Activated naive CD4-positive, alpha-beta T cell treated with anti-CD3 and anti-CD28 coated beads for 36 hours (primary cell): ENCODE measurements at places on chromosomes 3 and 15.

DNA sequence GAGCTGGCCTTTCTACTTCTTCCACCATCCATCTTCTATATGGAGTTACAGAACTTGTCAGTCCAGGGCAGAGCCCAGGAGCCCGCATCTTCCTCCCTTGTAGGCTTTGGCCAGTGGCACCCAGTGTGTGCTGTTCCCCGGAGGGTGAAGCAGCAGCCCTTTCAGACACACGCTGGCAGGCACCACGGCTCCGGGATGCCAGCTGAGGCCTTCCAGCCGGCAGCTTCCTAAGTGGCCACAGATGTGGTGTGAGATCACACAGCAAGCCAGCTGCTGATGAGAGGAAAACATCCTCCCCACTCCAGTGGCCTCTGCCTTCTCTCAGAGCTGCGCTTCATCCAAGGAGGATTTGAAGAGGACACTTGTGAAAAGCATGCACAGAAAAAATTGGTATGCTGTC is 24.1 kb downstream of the CRABP1 start:
- DNase-seq: no peak

DNA sequence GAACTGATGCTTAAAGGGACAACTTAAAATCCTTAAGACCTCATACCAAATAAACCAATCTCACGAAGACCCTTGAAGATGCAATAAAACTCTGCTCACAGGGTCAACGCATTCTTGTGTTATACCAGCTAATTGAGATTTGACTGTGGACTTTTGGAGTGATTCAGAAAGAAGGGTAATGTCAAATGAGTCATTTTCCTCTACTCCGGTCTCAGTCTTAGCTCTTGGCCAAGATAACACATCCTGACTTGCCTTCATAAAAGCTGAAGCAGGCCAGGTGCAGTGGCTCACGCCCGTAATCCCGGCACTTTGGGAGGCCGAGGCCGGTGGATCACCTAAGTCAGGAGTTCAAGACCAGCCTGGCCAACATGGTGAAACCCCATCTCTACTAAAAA is 3.8 kb downstream of the PKM start:
- DNase-seq: peak; percentile 77

DNA sequence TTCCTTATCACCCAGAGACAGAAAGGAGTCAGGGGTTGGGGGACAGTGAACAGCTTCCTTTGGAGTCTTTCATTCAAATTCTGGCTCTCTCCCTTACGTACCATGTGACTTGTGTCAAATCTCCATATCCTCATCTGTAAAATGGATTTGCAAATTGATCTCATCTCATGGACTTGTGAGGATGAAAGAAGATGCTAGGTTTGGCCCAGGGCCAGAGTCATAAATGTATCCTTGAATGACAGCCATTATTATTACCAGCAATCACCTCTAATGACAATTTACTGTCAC is 67.8 kb upstream of the POLG start:
- DNase-seq: no peak

- DNase-seq: no peak
These were observed 65.6 kb downstream of the MAP4 start for GRCh38 chr3:47950453-47951169.

DNA sequence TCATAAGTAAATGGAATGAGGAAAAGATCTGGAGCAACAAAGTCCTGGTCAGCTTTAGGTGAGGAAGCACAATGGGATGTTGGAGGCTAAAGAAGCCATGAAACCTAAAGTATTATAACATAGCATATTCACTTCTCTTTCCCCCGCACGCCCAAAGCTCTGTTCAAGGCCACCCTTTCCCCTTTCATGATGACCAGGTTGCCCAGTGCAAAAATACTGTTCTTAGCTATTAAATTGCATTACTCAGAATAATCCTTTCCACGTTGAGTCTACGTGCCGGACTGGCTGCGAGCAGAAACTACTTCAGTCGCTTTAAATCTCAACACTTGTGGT is 589 bp upstream of the MAPKBP1 start:
- DNase-seq: no peak

GRCh38 chr3:80232760-80233159 is 465.0 kb upstream of the ROBO1 start:
- no peak for DNase-seq

DNA sequence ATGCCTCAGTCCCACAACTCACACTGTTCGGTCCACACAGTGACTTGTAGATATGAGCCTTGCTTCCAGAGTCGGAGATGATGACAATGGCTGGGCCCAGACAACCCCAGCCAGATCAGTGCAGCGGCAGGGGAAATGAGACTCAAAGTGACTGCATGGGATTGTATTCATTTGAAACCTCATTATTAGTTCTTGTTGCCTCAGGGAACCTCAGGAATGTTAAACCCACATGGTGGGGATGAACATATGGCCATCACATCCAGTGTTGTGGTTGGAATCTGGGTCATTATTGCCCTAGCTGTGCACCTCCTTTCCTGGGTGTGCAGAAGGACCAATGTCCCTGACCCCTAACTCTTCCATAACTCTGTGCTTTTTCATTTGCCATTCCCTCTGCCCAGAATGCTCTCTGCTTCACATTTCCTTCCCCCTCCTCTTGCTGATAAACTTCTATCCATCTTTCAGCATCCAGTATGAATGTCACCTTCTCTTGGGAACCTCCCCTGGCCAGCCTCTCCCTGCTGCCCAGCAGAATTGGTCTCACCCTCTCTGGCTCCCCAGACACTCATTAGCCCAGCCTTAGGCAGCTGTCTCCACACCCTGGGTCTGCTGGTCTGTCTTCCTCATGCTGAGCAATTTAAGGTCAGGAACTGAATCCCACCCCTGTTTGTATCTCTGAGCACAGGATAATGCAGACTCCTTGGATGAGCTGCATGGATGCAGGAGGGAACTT is 67.0 kb upstream of the TNFAIP8L3 start:
- no peak for DNase-seq

GRCh38 chr15:48634893-48635292 is 10.6 kb downstream of the FBN1 start:
- DNase-seq: no peak

- DNase-seq: no peak
These were observed 218.5 kb downstream of the BBX start for GRCh38 chr3:107740992-107741896.

DNA sequence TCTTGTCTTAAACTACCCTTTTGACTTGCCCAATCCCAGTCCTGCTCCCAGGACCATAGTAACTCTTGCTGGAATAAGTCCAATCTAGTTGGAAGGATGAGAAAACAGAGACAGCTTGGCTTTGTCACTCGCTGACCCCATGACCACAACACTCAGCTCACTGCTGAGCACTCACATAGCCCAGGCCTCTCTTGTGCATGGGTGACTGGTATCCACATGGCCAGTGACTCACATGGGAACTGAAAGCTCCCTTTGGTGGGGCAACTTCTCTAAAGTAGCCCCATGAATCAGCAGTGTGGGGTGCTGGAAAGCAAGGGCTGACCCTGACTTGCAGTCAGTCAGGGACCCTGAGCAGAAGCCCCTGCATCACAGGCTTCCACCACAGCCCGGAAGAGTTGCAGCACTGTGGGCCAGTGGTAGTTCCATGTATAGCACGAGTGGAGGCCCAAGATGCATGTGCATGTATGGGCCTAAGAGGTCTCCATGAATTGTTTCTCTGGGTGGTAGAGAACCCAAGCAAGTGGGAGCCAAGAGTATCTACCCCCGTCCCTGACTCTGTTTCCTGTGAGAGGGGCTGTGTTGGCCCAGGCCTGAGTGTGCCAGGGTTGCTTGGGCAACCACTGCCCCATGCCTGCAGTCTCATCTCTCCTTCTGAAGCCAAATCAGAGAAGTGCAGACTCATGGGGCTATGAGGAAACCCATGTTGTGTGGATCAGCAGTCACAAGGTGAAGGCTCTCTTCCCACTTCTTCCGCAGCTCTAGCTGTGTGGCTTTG is 62.1 kb upstream of the XCR1 start:
- DNase-seq: no peak

DNA sequence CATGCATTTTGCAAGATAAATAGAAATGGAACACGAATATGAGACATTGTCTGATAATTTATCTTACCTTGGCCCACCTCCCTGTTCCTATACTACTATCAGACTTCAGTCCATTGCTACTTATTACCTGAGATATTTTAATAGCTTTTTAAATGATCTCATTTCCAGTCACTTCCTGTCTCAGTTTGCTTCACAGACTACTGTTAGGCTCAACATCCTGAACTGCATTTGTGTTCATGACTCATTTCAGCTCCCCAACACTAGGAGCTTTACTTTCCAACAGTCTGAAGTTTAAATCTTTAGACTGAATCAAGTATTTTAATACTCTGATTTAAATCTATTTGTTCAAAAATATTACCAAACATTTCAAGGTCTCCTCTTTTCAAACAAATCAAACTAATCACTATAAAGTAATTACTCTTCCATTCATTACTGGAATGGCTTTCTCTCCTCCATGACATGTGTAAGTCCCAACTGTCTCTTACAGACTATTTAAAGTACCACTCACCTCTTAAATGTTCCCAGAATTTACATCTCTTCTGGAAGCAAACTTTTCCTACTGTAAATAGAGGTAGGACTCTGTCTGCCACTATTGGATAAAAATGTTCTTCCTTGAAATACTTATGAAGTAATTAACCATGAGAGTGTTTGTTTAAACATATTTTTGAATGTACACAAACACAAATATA is 1277.6 kb downstream of the ZPLD1 start:
- DNase-seq: no peak

DNA sequence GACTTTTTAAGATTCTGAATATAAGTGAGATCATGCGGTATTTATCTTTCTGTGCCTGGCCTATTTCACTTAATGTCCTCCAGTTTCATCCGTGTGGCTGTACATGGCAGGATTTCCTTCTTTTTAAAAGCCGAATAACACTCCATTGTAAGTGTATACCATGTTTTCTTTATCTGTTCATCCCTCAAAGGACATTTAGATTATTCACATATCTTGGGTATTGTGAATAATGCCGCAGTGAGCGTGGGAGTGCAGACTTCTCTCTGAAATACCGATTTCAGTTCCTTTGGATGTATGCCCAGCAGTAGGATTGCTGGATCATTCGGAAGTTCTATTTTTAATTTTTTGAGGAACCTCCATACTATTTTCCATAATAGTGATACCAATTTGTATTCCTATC is 136.1 kb downstream of the APBA2 start:
- DNase-seq: no peak

DNA sequence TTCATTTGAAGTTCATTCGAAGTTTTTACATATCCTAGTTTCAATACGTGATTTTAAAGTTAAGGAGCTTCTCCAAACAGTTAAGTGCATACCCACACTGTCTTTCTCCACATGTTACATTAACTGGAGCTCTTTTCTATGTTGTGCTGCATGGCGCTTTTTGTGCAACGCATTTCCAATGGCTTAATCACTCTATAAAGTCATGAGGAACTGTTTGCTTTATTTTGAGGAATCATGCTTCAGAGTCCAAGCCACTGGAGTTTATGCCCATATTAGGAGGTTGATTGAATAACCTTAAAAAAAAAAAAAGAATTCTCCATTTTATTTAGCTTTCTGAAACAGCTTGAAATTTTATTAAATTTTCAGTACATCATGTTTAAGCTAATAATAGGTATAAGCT is 109.4 kb upstream of the MBNL1 start:
- DNase-seq: no peak

DNA sequence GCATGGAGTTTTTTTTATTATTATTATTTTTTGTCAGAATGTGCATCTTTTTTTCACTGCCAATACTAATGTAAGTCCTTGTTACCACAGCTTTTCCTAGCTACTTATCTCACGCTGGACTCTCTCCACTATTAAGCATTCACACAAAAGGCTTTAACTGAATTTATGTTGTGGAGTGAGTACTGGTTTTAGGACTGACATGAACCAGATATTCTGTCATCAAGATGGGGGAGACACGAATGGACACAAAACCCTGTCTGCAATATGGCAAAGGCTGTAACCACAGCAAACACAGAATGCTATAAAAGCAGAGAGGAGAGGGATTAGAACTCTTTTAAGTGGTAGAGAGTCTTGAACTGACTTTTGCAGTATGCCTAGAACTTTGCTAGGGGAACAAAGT is 592.2 kb upstream of the TBL1XR1 start:
- no peak for DNase-seq

DNA sequence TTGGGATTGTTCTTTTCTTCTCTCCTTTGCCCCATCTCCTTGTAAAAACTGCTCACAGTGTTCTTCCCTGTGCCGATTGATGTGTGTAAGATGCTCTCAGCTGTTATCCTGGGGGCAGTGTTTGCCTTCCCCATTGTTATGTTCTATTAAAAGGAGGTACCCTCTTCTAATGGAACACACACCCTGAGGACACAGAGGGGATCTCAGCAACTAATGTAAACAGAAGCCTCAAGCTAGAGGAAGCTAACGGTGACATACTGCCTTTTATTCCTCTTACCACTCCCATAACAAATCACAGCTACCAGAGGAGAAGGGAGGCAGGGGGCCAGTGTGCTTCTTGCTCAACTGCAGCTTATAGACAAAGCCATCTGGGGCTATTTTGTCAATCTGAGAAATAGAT is 2.2 kb downstream of the TAGLN3 start:
- DNase-seq: no peak

DNA sequence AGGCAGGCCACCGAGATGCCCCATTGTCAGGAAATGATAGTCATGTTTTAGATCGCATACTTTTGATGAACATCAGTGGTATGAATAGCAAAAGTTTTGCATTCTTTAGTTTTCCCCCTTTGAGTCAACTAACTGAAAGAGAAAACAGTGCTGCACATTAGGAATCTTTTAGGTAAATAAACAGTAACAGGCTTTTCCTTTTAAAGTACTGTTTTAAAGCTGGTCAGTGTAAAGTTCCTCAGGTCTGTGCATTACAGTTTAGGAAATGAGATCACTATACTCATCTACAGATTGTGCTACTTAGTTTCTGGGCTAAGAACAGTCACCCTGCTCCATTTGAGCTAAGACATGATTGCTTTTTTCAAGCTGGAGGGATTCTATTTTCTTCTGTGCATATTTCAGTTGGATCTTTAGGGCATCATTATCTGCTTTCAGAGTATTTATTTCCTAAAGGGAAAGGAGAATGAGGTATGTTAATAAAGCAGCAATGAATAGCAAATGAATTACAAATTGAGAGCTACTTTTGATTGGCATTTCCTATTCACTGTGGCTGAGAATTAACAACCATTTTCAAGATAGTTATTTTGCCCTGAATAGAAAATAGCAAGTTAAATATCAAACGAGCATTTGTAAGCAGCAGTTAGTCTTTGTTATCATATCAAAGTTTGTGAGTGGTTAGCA is 36.5 kb downstream of the FAM98B start:
- DNase-seq: no peak

DNA sequence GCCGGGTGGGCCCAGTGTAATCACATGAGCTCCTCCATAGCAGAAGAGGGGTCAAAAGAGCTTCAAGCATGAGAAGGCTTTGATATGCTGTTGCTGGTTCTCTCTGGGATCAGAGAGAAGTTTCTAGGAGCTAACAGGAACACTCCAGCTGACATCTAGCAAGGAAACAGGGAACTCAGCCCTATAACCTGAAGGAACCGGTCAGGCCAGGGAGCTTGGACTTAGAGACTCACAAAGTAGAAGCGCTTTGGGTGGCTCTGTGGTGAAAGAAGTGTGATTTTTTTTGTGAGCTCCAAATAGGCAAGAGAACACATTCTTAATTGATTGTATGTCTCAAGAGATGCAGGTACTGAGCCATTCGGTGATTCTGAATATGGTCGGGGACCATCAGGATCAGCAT is 26.2 kb upstream of the EPHB1 start:
- DNase-seq: no peak
